Pericardium fibroblast (primary cell): ENCODE measurements at places on chromosomes 1 and 21. TPM values are rescaled to one million over a fixed set of nuclear protein-coding genes. Genes with fewer than 3 reads are reported as not detected.

Gene ITGB2
- 0.12 and 4.3 TPM in 2 replicates for total RNA-seq

Gene FOXD3
- not detected in 2 replicates for total RNA-seq

Gene OR2L8
- not detected in 2 replicates for total RNA-seq

Gene E2F2
- total RNA-seq, result under 0.01 and 0.12 TPM in 2 replicates

Gene SLC16A4
- total RNA-seq, result 10.7 and 11.6 TPM in 2 replicates

Gene AK4
- 16.2 and 32.0 TPM in 2 replicates for total RNA-seq

Gene RGS8
- under 0.01 TPM in 1 of 2 replicates, not detected in the other for total RNA-seq

Gene PGBD5
- total RNA-seq, result under 0.01 TPM in 2 replicates

Gene HUNK
- total RNA-seq, result 0.17 and 0.47 TPM in 2 replicates

Gene TSACC
- total RNA-seq, result not detected in 2 replicates

Gene FCER1A
- not detected in 2 replicates for total RNA-seq

Gene INSRR
- total RNA-seq, result not detected in 2 replicates
